GM12865 (cell line): ENCODE measurements at places on chromosomes 3 and 15.

- no peak for DNase-seq
Measured at GRCh38 chr3:137047240-137047639, 89.5 kb downstream of the IL20RB start.

DNA sequence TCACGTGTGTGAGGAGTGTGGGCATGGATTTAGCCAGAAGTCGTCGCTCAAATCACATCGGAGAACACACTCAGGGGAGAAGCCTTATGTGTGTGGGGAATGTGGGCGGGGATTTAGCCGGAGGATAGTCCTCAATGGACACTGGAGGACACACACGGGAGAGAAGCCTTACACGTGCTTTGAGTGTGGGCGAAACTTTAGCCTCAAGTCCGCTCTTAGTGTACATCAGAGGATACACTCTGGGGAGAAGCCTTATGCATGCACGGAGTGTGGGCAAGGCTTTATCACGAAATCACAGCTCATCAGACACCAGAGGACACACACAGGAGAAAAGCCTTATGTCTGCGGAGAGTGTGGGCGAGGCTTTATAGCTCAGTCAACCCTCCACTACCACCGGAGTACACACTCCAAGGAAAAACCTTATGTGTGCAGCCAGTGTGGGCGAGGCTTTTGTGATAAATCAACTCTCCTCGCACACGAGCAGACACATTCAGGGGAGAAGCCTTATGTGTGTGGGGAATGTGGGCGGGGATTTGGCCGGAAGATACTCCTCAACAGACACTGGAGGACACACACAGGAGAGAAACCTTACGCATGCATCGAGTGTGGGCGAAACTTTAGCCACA, 28.1 kb downstream of the ZNF589 start:
- no peak for DNase-seq

- no peak for DNase-seq
Measured at GRCh38 chr3:14565868-14566588, 25.9 kb upstream of the GRIP2 start.

- no peak for DNase-seq
Measured at GRCh38 chr3:77267589-77267988, 227.7 kb downstream of the ROBO2 start.

GRCh38 chr15:51450001-51450400, 108.5 kb downstream of the GLDN start:
- DNase-seq, result no peak
